ENCODE measurements at places on chromosomes 3 and 15.

DNA sequence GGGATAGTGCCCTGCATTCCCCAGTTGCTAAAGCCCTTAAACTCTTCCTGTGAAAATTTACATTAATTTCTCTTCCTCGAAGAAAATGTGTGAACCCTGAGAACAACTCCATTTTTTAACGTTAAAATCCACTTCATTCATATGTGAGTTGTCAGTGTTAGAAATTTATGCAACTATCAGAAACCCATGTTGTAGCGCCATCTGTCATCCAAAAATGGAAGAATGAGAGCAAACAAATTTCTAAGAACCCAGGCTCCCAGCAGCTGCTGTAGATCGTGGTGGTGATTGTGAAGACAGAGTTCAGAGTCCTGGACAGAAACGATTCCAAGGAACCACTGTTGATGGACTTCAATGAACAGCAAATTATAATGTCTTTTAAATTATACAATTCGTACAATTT lies 179.7 kb upstream of the NDN start:
- DNase-seq = no peak

- no peak for DNase-seq
Observed at GRCh38 chr15:62591842-62592838, 427.1 kb upstream of the C2CD4B start.

DNA sequence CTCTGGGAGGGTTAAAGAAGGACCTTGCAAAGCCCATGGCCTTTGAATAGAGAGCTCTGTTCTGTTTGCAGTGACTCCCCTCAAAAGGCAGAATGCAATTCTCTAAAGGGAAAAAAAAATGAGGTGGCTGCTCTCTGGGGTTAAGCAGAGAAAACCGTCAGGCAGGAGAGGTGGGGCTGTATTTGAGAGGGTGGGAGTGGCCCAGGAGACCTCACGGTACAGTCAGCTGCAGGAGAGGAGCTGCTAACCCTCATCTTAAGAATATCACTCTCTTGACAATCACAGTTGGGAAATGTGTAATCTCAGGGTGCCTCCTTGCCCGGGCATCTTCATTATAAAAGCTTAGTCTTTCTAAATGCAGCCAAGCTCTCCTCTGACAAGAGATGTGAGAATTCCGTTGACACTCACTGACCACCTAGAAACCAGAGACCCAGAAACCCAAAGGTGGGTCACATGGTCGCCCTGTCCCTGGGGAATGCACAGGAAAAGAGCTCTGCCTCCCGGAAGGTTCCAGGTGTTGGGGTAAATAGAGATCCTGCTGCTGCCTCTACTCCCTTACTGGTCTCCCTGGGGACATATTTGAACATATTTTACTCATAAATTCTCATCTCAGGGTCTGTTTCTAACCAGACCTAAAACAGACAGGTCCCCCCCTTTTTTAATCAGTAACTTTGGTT lies 159.1 kb upstream of the CTDSPL start:
- DNase-seq = no peak

DNA sequence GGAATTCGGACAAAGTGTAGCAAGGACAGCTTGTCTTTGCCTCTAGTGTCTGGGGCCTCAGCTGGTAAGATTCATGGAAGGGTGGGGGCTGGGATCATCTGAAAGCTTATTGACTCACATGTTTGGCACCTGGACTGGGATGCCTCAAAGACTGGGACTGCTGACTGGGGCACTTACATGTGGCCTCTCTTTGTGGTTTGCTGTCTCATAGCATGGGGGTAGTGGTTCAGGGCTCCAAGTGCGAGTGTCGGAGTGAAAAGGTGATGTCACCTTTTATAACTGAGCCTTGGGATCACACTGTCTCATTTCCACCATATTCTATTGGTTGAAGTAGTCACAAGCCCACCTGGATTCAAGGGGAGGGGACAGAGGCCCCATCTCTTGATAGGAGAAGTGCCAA lies 6.8 kb downstream of the MFSD1 start:
- no peak for DNase-seq

DNA sequence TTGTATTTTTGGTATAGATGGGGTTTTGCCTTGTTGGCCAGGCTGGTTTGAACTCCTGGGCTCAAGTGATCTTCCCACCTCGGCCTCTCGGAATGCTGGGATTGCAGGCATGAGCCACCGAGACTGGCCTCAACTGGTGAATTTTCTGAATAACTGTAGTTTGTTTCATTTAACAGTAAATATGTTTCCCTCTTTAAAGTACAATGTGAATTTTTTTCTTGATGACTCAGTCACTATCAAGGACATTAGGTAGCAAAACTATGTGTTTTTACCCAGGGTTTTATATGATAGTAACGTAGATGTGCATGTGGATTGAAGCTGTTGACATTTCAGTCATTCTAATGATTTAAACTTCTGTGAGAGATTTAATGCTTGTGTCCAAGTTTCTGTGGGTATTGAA lies 40.2 kb upstream of the MAPKBP1 start:
- no peak for DNase-seq

GRCh38 chr3:13668136-13668535 lies 119.2 kb downstream of the FBLN2 start:
- DNase-seq = no peak

Measured in COR-L47 (cell line).